Activated CD8-positive, alpha-beta memory T cell treated with anti-CD3 and anti-CD28 coated beads for 24 hours (primary cell): ENCODE measurements at places on chromosomes 1 and 21.

GRCh38 chr1:5983361-5984103 lies 8.7 kb downstream of the NPHP4 start:
- no peak for DNase-seq

DNA sequence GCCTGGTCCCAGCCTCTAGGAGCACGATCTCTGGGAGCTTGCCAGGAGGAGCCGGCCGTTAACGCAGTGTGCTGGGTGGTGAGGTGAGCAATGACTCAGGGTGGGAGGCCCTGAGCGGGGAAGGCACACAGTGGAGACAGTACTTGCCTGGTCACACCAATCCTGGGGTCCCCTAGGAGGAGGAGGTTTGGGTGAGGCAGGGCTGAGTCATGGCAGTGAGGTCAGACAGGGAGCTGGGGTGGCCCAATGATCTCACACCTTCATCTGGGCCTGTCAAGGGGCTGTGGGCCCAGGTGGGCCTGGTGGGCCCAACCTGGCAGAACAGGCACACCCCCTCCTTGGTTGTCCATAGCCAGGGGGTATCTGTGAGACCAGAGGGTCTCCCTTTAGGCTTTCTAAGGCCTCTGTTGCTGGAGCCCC lies 8.6 kb upstream of the EDN2 start:
- no peak for DNase-seq

DNA sequence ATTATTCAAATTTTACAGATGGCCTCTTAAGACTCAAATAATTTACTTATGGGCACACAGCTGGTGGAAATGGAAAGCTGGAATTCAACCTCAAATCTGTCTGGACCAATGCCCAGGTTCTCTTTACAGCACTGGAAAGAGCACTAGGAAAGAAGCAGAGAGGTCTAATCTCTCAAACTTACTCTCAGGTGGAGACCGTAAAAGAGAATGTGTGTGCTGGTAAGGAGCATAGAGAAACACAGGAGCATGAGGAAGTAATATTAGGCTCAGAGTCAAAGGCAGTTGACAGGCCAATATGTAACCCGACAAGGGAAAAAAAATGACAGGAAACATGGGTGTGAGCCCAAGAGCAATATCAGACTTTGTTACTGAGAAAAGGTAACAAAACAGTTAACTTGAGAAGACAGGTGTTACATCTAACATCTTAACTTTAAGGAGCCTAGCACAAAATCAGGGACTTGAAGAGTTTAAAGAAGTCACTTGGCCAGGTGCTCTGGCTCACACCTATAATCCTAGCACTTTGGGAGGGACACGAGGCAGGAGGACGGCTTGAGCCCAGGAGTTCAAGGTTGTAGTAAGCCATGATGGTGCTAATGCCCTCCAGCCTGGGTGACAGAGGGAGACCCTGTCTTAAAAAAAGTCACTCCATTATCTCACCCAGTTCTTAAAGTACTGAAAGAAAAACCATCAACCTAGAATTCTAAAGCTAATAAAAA lies 20.7 kb downstream of the PPP1R15B start:
- DNase-seq = no peak

DNA sequence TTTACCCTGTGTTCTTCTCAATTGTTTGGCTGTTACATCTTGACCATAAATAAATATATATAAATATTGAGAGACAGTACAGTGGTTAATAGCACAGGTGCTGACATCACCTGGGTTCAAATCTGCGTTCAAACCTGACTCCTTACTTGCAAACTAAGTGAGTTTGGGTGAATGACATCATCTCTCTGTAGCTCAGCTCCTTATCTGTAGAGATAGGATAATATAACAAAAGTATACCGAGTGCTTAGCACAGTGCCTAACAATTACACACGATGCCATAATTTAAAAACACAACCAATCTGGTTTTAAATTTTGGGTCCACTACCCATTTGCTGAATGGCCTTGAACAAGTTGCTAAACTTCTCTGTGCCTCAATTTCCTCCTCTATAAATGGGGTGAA lies 86.6 kb downstream of the RRAGC start:
- no peak for DNase-seq

GRCh38 chr1:42978317-42979035 lies 19.8 kb upstream of the SLC2A1 start:
- no peak for DNase-seq

GRCh38 chr1:148166558-148167492 lies 14.7 kb upstream of the NBPF11 start:
- DNase-seq = no peak

GRCh38 chr1:31693231-31693630 lies 10.6 kb downstream of the COL16A1 start:
- no peak for DNase-seq

DNA sequence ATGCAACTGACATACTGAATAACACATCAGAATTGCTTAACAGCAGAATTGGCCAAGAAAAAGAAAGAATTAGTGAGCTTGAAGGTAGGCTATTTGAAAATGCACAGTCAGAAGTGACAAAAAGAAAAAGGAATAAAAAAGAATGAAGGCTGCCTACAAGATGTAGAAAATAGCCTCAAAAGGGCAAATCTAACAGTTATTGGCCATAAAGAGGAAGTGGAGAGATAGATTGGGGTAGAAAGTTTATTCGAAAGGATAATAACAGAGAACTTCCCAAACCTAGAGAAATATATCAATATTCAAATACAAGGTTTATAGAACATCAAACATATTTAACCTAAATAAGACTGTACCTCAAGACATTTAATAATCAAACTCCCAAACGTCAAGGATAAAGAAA lies 67.5 kb downstream of the ATP6V1G3 start:
- DNase-seq = no peak

DNA sequence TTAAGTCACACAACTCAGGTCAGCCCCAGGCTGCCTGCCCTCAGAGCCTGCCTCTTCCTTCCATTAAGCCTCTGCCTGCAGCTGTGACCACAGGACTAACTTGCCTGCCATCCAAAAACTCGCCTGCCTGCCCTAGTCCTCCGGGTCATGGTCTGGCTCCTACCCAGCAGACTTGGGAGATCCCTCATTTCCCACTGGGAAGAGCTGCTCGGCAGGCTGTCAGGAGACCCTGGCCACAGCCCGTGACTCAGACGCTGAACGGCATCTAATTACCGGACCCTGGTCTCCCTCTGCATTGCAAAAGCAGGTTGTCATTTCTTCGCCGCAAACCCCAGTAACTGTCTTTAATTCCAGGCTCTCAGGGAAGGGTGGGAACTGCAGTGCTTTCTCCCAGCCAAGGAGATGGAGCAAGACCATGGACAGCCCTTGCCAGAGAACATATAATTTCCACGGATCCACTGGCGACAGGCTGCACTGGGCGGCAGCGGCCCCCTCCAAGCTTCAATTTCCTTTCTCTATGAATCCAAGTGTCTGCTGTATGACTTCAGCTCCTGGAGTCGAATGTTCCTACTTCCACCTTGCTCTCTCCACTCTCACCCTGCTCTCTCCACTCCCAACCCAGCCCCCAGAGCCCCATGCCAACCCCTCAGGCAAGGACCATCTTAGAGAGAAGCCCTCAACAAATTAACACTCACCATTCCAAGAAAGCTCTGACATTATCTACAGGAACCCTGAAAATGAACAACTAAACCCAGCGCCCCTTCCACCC lies 20.4 kb downstream of the OLFML2B start:
- DNase-seq = no peak

DNA sequence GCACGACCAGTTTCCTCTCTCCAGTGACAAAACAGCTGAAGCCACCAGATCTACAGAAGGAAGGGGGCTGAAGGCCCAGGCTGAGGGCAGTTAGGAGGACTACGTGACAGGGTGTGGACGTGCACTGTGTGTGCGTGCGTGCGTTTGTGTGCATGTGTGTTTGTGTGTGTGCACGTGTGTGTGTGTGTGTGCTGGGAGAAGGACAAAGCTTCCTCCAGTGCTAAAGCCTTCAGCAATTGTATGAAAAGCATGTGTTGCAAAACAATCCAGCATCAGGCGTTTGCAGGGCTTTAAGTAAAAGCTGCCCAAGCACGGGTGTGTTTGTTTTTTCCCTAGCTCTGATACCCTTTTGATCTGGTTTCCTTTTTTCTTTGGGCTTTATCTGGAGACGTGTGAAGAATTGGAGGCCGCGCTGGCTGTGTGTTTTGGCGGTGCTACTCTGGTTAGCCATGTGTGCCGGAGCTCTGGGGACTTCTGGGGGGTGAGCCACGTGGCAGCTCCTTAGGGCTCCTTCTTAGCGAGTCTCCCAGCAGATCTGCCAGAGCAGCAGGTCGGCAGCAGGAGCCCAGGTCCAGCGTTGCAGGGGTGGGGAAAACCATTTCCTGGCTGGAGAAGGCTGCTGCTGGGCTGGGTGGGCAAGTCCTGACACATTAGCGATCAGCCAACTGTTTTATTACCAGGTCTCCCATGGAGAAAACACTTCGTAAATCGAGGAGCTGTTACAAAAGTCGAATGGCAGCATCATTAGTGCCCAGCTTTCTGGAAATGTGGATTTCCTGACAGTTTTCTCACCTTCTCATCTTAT lies 73.4 kb downstream of the UCK2 start:
- DNase-seq = no peak

DNA sequence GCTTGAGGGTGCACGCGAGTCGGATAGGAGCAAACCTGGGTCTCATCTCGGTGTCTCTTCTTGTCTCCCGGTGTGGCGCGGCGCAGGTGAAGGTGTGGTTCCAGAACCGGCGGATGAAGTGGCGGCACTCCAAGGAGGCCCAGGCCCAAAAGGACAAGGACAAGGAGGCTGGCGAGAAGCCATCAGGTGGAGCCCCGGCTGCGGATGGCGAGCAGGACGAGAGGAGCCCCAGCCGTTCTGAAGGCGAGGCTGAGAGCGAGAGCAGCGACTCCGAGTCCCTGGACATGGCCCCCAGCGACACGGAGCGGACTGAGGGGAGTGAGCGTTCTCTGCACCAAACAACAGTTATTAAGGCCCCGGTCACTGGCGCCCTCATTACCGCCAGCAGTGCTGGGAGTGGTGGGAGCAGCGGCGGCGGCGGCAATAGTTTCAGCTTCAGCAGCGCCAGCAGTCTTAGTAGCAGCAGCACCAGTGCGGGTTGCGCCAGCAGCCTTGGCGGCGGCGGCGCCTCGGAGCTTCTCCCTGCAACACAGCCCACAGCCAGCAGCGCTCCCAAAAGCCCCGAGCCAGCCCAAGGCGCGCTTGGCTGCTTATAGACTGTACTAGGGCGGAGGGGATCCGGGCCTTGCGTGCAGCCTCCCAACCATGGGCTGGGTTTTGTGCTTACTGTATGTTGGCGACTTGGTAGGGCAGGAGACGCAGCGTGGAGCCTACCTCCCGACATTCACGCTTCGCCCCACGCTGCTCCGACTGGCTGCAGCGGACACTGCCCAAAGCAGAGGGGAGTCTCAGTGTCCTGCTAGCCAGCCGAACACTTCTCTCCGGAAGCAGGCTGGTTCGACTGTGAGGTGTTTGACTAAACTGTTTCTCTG lies 5.1 kb downstream of the HLX start:
- DNase-seq = no peak

DNA sequence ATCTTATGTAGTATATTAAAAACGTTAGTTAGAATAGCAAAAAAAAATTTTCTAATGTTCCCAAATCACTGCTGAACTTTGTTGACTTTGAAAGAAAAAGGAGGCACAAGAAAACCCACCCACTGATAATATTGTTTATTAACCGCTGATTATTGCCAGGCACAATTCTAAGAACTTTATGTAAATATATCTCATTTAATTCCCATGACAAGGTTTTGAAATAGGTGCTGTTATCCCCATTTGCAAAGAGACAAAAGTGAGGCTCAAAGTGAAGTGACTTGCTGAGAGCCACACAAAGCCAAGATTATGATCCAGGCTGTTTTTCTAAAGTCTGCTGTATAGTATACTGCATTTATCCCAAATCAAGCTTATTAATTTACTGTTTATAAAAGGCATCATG lies 56.4 kb downstream of the SASS6 start:
- DNase-seq = no peak

DNA sequence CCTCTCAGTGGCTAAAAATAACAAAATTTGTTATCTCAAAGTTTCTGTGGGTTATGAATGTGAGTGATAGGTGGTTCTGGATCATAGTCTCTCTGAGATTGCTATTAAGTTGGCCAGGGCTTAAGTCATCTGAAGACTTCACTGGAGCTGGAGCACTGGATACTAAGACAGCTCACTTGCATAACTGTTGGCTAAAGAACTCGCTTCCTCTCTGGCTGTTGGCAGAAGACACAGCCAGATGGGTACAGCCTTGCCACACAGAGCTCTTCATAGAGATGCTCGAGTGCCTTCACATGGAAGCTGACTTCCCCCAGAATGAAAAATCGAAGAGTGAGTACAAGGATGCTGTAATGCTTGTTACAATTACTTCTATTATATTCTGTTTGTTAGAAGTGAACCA lies 333.8 kb downstream of the ZP4 start:
- no peak for DNase-seq

DNA sequence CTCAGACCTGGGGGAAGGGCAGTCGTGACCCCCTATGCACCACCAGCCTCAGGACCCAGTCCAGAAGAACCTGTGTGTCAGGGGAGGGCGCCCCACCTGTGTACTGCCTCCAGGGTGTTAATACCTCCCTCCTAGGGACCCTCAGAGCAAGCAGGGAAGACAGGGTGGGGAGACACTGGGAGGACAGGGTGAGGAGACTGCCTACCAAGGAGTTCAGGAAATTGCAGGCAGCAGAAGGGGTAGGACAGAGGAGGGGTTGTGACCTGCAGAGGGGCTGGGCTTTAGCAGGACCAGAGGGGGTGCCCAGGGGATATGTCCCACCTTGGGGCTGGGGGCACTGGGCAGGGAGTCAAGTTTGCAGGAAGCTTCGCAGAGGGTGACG lies 5.2 kb downstream of the C21orf58 start:
- no peak for DNase-seq

DNA sequence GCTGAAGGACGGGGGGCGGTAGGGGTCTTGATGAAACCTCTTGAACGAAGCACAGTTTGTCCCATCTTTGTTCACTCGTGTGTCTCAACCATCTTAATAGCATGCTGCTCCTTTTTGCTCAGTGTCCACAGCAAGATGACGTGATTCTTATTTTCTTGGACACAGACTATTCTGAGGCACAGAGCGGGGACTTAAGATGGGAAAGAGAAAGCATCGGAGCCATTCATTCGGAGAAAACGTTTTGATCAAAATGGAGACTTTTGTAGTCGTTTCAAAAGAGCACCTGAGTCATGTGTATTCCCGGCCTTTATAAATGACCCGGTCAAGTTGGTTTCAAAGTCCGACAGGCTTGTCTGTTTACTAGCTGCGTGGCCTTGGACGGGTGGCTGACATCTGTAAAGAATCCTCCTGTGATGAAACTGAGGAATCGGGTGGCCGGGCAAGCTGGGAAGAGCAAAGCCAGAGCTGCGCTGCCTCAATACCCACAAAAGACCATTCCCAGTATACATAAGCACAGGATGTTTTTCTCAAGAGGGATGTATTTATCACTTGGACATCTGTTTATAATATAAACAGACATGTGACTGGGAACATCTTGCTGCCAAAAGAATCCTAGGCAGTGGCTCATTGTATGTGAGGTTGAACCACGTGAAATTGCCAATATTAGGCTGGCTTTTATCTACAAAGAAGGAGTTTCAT lies 18.5 kb downstream of the ETS2 start:
- no peak for DNase-seq

GRCh38 chr1:207474210-207474609 lies 20.1 kb downstream of the CR2 start:
- no peak for DNase-seq

- DNase-seq = no peak
Observed at GRCh38 chr1:174998569-174999215, 1.1 kb upstream of the CACYBP start.

GRCh38 chr1:198595765-198596164 lies 43.1 kb upstream of the PTPRC start:
- DNase-seq = no peak
